ENCODE measurements at places on chromosomes 12 and 14.

DNA sequence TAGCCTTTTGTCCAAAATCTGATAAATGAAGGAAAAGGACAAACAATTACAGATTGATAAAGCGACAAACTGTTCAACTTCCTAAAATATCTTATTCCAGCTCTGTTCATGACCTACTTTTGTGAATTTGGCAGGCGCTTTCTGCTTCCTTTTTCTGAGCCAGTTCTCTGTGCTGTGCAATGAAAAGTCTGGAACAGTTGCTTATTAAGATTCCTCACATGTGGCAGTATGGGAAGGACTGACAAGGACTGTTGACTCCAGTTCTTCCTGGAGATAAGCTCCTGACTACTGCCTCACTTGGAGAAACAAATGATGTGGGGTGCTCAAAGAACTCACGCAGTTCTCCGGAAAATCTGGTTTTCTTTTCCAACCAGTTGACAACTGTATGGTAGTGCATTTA is 58.3 kb upstream of the ANP32D start:
- no peak for DNase-seq

DNA sequence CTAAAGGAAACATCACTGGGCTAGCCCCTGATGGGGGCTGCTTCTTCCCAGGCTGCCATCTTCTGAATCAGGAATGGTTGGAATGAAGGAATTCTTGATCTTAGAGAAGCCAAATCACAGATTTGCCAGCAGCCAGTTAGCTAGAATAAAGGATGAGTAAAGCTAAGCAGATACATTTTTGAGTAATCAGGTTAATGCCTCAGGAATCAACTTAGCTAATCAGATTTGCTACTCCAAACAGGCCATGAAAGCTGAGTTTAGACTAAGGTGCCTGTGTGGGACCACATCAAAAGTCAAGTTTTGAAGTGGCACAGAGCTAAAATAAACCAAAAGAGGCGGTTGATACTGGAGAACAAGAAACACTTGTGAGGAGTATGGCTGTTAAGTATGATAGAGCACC is 28.8 kb upstream of the LMO3 start:
- DNase-seq = no peak

DNA sequence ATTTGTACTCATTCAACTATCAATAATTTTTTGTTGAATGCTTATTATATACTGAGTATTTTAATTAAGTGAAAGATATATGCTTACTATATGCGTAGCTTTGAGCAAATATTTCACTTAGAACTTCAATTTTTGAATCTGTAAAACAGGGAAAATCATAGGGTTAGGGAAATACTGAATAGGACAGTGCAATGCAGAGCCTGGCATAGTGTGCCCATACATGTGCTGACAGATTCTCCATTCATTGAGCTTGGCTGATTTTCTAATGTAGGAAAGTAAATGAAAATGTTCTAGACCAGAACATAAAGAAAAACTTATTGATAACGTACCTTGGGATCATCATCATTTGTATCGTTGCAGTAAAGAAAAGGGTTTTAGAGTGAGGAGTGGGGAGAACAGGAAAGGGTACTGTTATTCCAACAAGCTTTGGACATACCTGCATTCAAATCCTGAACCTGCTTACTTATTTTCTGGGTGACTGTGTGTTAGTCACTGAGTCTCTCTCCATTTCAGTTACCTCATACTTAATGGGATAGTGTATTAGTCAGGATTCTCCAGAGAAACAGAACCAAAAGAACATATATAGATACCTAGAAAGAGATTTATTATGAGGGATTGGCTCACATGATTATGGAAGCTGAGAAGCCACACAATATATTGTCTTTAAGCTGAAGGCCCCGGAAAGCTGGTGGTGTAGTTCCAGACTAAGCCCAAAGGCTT is 436.4 kb downstream of the ADAMTS20 start:
- no peak for DNase-seq

DNA sequence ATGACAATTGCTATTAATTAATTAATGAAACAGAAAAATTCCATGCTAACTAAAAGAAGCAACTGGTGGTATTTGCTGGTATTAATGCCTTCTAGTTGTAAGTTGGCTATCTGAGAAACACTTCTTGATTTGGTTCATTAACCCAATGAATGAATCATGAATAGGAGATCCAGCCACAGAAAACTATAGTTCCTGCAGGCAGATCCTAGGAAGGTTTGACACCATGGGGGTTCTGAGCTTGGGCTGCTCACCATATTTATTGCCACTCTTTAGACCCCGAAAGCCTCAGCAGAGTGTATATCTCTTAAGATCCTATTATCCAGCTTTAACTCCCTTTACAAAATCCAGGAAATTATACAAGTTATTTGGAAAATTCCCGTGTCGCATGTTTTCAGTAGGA is 81.4 kb upstream of the REP15 start:
- DNase-seq = no peak

GRCh38 chr12:24596768-24597388 is 352.0 kb downstream of the BCAT1 start:
- no peak for DNase-seq

DNA sequence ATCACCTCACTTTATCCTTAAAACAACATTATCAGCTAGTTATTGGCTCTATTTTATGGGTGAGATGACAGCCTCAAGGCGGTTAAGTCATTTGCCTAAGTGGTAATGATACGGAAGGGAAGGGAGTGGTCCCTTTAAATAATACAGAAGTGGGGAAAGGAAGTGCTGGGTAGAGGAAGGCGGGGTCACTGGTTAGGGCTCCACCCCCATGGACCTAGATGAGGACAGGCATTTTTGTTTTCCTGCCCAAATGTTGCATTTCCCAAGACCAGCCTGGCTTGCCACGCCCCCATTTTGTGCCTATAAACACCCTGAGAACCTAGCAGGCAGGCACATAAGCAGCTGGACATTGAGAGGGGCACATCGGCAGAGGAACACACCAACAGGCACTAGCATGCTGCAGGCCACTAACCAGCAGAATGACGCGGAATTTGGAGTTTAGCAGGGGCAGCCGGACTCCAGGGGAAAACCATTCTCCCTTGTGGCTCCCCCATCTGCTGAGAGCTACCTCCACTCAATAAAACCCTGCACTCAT is 100.9 kb downstream of the EPS8 start:
- no peak for DNase-seq

- DNase-seq = no peak
Measured at GRCh38 chr14:104110491-104111209, 25.1 kb downstream of the ASPG start.

GRCh38 chr12:108635201-108635996 is 1.7 kb upstream of the SELPLG start:
- DNase-seq = no peak

DNA sequence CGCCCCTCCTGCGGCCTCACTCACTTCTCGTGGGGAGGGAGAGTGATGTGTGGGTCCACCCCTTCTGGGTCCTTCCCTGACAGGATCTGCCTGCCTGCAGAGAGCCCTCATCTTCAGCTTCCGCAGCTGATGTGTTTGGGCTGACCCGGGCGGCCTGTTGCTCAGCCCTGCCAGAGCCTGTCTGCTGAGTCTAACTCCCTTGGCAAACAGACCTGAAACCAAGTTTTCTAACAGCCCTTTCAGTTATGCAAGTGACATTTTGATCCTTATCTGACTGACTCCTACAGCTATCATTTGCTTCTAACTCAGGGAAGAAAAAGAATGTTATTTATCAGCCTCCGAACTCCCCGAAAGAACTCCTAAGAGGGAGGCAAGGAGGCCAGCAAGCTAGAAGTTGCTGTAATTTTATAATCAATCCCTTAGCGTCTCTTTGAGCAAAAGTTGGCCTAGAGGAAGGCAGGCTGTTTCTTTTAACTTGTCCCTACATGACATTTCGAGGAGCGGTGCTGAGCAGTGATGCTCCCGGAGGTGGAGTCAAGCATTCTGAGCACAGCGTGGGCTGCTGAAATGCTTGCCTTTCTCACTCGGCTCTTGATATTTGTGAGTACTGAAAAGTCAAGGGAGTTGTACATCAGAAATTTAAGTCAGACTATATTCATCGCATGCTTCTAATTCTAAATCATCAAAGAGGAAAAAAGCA is 31.5 kb upstream of the CACNA2D4 start:
- no peak for DNase-seq

GRCh38 chr14:52269100-52269499 is 1.6 kb downstream of the PTGDR start:
- DNase-seq = no peak

- DNase-seq = no peak
Measured at GRCh38 chr12:14833952-14834351, 9.4 kb downstream of the ART4 start.

DNA sequence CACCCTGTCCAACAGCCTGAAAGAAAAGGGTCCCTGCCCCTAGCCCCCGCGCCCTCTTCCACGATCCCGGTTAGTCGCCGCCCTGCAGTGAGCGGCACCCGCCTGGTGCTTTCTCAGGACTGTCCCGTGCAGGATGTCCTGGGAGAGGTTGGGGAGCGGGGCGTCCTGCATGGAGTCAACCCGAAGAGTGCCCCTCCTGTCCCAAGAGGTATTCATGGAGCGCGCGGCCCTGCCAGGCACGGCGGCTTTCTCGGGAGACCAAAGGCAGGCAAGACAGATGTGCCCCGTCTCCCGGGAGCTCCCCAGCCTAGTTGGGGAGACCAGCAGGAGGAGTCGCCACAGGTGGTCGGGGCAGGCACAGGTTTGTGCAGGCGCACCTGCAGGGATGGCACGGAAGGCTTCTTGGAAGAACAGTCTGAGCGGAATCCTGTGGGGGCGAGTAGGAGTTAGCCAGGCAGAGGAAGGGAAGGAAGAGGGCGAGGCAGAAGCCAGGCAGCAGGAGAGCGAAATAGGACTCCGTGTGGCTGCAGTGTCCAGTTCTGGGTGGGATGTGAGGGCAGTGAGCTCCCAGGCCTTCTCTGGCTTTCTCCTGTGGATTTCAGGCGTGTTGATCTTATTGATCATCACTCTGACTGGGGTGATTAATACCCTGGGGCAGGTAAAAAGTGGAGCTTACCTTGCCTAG is 723 bp downstream of the SIVA1 start:
- DNase-seq = no peak

- no peak for DNase-seq
Measured at GRCh38 chr14:23632461-23633159, 3.6 kb upstream of the DHRS2 start.

DNA sequence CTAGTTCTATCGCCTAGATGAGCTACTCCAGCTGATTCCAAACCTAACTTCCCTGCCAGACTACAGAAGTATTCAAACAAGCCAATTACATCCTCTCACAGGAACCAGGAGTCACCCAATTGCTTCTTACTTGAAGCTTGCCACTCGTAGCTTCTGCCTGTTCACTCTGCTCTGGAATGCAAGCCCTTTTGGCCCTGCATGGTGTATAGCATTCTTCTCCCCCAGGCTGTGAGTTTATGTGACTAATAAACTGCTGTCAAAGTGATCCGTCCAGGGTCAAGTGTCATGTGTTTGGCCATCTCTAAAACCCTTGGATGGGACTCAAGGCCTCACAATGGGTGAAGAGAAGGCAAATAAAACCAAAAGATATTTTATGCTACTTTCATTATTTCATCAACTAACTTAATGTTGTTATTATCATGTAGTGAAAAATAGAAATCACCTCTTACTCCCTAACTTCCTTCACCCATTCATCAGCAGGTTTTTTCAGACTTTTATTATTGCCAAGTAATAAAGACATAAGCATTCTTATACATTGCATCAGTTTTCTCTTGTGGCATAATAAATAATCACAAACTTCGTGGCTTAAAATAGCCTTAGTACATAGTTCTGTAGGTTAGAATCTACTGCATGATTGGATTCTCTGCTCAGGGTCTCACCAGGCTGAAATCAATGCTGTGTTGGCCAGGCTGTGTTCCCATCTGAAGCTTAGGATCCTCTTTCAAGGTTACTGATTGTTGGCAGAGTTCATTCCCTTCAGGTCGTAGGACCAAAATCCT is 1981.7 kb upstream of the FLRT2 start:
- DNase-seq = no peak

GRCh38 chr14:72610831-72611200 is 283.1 kb downstream of the DPF3 start:
- DNase-seq = no peak

GRCh38 chr14:88255196-88255595 is 67.9 kb downstream of the KCNK10 start:
- DNase-seq = no peak

DNA sequence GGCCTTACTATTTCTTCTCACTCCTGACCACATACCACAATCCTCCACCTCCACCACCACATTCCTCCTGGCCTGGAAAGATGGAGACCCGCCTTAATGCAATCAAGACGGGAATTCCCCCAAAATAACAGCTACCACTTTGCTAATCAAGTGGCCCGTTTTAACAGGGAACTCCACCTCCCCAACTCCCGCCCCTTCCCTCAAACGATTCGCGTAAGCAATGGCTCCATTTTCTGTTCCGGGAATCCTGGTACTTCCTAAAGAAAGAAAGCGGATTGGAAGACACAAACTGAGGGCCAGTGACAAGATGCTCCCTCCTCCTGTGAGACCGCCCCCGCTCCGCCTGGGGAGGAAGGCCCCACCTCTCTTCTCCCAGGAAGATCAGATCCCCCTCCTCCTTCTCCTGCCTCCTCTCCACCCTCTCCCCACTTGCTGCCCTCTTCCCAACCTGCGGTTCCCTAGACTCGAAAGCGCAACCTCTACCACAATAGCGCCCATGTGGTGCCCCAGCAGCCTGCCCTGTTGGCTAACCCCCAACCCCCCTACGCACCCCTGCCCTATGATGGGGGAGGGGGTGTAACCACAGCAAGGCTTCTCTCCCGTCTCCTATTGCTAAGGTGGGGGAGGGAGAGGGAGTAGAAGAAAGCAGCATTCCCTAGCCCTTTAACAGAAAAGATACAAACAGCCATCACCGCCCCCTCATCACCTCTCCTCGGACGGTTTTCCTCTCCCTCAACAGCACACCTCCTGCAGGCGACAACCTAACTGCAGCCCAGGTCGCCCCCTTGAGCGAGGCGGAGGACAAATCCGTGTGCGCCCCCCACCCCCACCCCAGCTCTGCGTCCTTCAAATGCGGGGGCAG is 777 bp downstream of the ARF3 start:
- no peak for DNase-seq

- DNase-seq = no peak
Measured at GRCh38 chr12:30694412-30695198, 1.1 kb downstream of the IPO8 start.

DNA sequence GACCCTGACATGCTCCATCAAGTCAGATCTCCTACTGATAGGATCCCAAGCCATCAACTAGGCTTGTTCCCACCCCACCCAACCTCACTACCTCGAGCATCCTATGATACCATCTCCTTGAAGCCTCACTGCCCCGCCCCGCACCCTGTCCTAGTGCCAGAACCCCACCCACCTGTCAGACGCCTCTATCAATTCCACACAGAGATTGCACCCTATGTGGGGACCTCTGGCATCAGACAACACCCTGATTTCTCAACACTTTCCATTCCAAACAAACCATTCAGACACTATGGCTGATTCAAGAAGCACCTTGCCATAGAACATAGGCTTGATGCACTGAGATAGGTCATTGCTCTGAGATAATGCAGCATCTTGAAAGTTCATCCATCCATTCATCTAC is 3.1 kb upstream of the GLTP start:
- no peak for DNase-seq

- peak; percentile 56 for DNase-seq
Measured at GRCh38 chr12:109428037-109428629, 49.0 kb downstream of the KCTD10 start.

All from stimulated activated CD8-positive, alpha-beta memory T cell treated with anti-CD3 and anti-CD28 coated beads, Interleukin-7, amount 100 ng/mL, for 1 hour (primary cell).